ENCODE measurements at places on chromosomes 16 and 17.

- no peak for DNase-seq
Measured at GRCh38 chr17:14157822-14158221, 78.8 kb downstream of the CDRT15 start.

DNA sequence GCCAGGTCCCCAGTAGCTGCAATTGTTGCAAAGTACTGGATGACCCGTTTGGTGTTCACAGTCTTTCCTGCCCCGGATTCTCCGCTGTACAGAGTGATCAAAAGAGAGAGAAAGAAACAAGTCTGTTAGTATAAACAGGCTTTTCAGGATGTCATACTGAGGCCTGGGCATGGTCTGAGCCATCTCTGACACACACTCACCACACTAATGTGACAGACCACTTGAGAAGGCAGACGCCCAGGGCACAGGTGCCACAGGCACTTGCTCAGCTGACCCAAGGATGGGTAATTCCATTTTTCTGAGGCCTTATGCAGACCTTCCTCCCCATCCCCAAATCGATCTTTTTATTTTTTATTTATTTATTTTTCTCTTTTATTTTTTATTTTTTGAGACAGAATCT, 7.5 kb downstream of the MYH3 start:
- DNase-seq: no peak

GRCh38 chr16:51114382-51114781, 36.7 kb downstream of the SALL1 start:
- no peak for DNase-seq

DNA sequence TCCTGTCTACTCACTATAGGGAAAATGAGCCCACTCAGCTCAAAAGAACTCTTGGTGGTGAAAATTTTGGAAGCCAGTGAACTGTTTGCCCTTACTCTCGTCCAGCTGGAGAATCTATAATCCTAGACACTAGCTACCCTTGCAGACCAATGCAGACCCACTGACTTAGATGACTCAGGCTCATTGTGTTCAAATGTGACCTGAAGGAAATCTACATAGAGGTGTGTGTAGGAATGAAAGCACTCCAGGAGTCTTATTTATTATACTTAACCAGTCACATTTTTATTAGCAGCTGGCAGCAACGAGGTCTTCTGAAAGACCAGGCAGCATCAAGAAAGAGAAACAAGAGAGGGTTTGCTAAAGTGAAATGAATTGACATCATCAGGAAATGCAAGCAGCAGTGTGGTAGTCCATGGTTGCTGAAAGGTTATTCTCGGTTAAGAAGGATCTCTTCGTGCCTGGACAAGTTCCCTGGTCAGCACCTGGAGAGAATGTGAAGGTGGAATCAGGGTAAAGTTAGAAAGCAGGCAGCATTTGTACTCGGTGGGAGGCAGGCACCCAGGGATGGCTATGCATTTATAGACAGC, 1.4 kb downstream of the KRTAP29-1 start:
- no peak for DNase-seq

GRCh38 chr17:80817861-80818260, 173.8 kb upstream of the CHMP6 start:
- DNase-seq: no peak

GRCh38 chr17:4622375-4622774, 19.1 kb downstream of the ALOX15 start:
- DNase-seq: no peak

GRCh38 chr17:7108981-7109380, 5.6 kb downstream of the ASGR2 start:
- DNase-seq: no peak

Measured in fibroblast of skin of left quadriceps (primary cell).